ENCODE measurements at places on chromosomes 7 and 10.

DNA sequence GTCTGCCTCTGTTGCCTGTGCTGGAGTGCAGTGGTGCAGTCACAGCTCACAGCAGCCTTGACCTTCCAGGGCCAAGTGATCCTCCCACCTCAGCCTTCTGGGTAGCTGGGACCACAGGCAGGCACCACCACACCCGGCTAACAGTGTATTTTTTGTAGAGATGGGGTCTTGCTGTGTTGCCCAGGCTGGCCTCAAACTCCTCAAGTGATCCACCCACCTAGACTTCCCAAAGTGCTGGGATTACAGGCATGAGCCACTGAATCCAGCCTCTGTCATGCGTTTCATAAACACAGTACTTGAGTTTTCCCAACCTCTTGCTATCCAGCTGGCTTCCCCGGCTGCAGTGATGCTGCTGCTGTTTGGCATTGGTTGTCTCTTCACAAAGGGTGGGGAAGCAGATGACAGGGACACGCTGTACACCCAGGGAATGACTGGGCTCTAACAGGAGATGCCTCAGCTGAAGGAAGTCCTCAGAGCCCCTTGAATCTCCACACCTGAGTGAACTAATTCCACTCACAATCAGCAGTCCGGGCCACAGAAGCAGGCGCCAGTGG, 191.5 kb downstream of the DIP2C start:
- DNase-seq: no peak

- DNase-seq: no peak
These were observed 276.7 kb downstream of the NXPH1 start for GRCh38 chr7:8710124-8710523.

DNA sequence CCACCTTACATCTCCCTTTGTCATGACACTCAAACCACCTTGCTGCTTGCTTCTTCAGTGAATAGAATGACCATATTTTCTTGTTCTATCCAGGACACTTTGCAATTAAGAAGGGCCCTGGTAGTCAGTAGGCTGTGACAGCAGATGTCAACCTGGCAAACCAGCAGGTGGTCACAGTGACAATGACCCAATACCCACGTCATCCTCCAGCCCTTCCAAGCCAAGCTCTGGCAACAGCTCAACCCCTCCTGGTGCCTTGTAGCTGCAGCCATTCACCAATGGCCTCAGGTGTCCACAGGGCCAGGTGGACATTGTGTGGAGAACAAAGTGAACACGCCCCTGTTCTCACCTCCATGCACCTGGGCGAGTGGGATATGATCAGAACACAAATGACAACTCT, 87.6 kb upstream of the MACROH2A2 start:
- DNase-seq: no peak

DNA sequence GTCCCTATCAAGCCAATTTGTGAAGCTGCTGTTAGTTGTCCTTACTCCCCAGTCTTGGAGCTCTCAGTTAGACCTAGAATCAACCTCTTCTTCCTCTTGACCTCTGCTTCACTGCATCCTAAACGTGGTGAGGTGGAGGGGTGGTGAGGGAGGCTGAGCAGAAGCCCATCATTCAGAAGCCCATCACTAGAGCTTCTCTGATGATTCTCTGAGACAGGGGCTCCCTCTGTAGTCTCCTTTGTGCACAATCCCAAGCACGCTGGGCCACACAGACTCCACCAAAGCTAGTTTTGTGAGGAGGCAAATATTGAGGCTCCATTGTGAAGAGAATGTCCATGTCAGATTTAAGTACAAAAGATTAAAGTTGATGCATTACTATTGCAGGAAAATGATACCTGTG, 163.8 kb upstream of the PRSS1 start:
- no peak for DNase-seq

- DNase-seq: no peak
These were observed 48.5 kb upstream of the ARL4A start for GRCh38 chr7:12638851-12639456.

- DNase-seq: no peak
These were observed 251.3 kb upstream of the VWC2 start for GRCh38 chr7:49522111-49522510.

DNA sequence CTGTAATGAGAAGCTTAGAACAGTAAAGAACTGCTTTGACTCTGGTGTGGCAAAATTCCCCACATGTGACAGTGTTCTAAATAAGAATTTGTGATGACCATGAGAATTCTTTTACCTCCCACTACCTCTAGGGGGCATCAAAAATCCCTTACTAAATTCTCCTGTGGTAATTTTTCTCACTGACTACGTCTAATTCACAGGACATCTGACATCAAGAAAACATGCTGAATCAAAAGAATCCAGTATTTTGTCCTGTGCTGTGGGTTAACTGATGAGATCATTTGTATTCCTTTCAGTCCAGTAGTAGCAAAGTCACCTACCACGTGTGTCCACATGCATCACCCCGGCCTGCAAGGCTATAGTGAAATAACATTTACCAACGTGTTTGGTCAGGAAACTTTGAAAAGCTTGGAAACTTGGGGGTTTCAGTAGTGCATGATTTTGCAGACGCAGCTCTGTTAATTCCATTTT, 103.8 kb downstream of the ATE1 start:
- peak; percentile 24 for DNase-seq

DNA sequence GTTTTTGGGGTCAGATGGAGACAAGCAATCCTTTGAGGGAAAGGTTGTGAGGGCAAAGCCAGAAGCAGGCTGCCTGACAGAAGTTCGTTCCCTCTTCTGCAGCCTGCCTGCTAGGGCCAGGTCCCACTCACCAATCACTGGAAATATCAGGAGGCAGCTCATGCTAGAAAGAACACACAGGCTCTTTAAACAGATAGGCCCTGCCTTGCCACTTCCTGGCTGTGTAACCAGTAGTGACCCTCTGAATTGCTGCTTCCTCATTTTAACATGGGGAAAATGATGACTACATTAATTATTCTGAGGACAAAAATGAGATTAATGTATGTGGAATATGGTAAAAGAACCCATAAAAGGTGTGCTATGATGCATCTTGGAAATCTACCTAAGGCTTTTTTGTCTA, 50.5 kb upstream of the MRLN start:
- no peak for DNase-seq

- peak; percentile 44 for DNase-seq
These were observed 1.4 kb downstream of the OTUD1 start for GRCh38 chr10:23439961-23440889.

- no peak for DNase-seq
These were observed 169.3 kb upstream of the AGK start for GRCh38 chr7:141381794-141382427.

- no peak for DNase-seq
These were observed 369.8 kb upstream of the SMIM30 start for GRCh38 chr7:113487925-113488731.

- no peak for DNase-seq
These were observed 21.8 kb upstream of the PIP4K2A start for GRCh38 chr10:22736134-22736533.

- no peak for DNase-seq
These were observed 10.7 kb downstream of the BRAT1 start for GRCh38 chr7:2544541-2545188.

DNA sequence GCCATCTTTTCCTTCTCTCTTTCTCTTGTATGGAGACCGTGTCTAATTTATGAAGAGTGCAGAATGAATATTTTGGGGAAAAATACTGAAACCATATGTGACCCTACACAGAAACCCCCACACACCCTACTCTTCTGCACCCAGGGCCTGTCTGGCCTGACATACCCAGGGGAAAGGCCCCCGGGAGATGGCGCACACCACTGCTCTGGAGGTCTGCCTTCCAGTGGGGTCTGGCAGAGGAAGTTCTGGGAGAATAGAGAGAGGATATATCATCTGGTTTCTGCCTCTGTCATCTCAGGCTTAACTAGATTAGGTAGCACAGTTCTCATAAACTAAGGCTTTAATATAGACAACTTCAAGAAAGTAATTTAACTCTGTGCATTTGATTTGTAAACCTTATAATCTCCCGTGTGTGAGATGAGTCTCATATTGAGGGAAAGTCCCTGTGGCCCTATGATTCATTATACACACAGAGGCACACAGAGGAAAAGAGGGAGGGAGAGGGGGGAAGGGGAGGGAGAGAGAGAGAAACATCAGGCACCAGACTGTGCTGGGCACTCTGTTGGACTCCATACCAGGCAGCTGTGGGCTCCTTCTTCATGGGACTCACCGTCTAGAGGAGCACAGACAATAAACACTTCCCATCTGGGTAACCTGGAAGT, 123.3 kb downstream of the AOAH start:
- peak; percentile 45 for DNase-seq

DNA sequence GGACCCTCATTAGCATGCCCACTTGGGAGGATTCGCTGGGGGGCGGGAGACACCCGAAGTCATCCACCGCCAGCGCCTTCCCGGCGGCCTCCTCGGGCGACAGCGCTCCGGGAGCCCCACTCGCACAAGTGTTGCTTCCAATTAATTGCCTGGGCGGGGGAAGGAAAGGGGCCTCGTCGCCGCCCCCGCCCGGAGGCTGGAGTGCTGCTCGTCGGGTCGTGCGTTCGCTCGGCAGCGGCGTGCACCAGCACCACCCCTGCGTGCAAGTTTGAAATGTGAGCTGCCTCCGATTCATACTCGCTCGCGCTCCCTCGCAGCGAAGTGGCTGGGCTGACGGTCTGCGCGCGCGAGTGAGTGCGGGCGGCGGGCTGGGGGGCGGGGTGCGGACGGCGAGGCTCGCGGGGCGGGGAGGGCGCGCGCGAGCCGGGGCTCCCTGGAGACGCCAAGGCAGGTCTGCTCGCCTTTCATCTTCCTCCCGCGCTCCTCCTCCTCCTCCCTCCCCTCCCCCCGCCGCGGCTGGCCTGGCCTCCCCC, 104.6 kb upstream of the PPIF start:
- peak; percentile 74 for DNase-seq

GRCh38 chr10:326894-327635, 191.8 kb downstream of the ZMYND11 start:
- DNase-seq: no peak

DNA sequence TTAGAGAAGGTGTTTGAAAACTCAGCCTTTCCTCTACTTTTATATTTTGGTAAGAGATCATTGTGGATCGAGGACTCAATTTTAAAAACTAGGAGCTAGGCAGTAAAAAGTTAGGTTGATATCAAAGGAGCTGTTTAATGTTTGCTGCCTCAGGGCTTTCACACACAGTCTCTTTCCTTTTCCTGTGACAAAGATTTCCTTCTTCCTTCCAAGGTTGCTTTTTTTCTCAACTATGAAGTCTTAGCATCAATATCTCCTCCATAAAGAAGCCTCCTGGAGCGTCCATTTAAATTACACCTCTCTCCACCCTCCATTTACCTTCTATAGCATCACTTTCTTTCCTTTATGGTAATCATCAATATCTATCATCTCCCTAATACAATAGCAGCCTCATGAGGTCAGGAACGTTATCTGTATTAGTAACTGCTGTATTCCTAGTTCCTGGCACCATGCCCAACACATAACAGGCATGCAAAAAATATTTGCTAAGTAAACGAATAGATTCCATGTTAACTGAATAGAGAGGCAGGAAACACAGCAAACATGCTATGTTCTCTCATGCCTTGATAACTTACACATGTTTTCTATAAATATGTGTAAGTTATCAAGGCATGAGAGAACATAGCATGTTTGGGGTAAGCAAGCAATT, 48.5 kb downstream of the GNAT3 start:
- DNase-seq: no peak

GRCh38 chr7:27842094-27842692, 102.2 kb downstream of the TAX1BP1 start:
- no peak for DNase-seq

DNA sequence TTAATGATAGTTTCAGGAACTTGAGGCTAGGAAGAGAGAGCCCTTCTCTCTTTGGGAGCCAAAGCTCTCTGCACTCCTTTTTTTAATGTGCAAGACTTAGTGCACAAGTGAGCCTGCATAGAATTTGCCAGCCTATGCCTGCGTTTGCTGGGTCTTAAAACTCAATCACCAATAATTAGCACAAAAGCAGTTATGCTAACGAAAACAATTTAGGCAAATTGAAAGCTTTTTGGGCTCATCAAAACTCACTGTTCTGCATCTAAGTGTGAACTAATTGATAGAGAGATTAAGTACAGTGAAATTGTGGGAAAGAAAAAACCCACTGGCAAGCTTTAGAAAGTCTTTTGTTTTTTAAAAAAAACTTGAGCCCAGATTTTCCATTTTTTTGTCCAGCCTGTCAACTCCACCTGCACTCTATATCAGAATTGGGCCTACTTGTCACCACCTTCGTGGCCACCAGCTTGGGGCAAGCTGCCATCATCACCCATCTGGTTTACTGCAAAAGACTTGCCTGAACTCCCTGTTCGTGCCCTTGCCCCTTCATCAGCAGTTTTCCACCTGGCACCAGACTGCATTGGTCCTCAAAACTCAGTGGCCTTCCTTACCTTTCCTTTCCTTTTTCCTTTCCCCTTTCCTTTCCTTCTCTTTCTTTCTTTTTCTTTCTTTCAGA, 37.8 kb downstream of the CRHR2 start:
- no peak for DNase-seq

- DNase-seq: peak; percentile 82
These were observed 73.3 kb upstream of the NFE2L3 start for GRCh38 chr7:26078437-26079336.

DNA sequence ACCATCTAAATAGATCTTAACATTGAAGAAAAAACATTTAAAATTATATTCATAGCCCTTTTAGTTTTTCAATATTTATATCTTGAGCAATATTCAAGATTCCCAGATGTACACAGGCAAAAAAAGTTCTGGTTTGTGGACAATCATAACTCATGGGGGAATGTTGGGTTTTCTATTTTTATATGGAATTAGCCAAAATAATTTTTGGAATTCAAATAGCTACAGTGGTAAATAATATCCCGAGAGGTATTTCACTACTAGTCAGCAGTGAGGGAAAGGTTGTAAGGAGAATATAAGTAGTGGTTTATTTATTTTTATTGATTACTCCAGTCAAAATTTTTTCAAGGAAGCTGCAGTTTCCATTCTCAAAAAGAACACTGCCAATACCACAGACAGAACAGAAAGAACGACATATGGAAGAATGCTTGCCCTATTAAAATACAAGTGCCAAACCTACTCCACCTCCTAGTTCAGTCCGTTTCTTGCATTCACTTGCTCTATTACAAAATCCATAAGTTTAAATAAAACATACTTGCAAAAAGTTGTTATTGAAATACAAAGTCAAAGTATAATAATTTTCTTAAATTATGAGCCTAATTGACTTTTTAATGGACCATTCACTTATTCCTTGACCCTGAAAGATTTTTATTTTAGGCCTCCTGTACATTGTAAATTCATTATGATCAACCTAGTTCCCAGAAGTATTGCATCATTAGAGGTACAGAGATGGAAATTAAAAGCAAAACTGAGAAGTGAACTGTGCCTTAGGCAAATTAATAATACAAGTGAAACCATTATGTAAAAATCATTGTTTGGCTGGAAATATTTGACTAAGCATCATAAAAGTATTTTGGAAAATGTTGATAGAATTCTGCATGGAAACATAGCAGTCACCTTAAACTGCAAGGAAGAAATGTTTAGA, 533.2 kb downstream of the PARD3 start:
- DNase-seq: no peak

GRCh38 chr10:72720814-72721660, 29.1 kb downstream of the MCU start:
- peak; percentile 10 for DNase-seq

GRCh38 chr7:35038354-35038753, 1.1 kb upstream of the DPY19L1 start:
- DNase-seq: no peak

- no peak for DNase-seq
These were observed 263.6 kb upstream of the ZMIZ1 start for GRCh38 chr10:78805176-78805575.
